ENCODE measurements at places on chromosomes 3 and 15.

GRCh38 chr3:169389211-169389924, 274.1 kb downstream of the MECOM start:
- no peak for DNase-seq

GRCh38 chr3:139318826-139319225, 25.0 kb upstream of the MRPS22 start:
- DNase-seq, result no peak

- no peak for DNase-seq
Measured at GRCh38 chr15:84603630-84604379, 3.0 kb downstream of the ZSCAN2 start.

- DNase-seq, result no peak
Measured at GRCh38 chr3:187739094-187739560, 6.1 kb downstream of the BCL6 start.

GRCh38 chr3:30349507-30349906, 256.9 kb upstream of the TGFBR2 start:
- no peak for DNase-seq

- no peak for DNase-seq
Measured at GRCh38 chr3:60979461-60980341, 271.6 kb downstream of the FHIT start.

DNA sequence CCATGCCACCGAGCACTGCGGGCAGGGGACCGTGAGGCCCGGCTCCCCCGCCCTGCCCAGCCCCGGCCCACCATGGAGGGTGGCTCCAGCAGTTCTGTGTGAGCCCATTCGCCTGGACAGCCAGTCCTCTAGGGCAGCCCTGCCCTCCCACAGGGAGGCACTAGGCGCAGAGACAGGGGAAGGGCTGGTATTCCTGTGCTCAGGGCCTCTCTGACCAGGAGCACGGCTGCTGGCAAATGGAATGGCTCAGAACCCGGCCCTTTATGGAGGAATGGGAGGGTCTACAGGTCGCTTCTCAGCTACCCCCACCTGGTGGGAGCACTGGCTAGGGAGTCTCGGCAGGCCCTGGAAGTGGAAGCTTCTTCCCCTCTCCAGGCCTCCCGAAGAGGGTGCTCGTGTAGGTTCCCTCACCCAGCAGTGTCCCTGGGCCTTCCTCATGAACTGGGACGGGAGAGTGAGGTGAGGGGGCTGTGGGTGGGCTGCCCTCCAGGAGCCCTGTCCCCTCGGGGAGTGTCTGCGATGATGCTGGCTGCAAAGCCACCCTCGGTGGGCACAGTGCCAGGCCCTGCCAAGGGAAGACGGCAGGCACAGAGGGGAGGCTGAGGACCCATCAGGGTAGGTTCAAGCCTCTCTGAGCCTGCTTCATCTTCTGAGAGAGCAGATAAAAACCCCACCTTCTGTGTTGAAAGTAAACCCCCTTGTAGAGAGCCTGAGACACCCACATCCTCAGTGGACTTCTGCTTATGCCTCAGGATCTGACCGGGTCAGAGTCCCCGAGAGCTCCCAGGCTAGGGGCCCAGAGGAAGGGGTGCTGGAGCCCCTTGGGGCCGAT, 1.5 kb downstream of the MELTF start:
- DNase-seq, result no peak

- no peak for DNase-seq
Measured at GRCh38 chr3:184750349-184751083, 38.7 kb upstream of the MAGEF1 start.

DNA sequence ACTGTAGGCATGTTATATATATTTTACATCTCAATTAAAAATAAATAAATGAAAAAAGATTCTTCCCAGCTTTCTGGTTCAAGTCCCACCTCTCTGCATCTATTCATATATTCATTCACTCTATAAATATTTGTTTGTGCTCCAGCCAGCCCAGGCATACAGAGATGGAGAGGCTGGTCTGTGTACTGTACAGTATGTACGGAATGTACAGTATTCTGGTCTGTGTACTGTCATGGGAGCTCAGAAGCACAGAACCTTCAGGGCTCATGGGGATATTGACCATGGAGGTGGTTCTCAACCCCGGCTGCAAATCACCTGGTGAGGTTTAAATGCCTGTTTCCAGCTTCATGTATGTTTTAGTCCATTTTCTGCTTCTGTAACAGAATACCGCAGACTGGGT, 13.8 kb downstream of the CORO2B start:
- DNase-seq, result no peak

DNA sequence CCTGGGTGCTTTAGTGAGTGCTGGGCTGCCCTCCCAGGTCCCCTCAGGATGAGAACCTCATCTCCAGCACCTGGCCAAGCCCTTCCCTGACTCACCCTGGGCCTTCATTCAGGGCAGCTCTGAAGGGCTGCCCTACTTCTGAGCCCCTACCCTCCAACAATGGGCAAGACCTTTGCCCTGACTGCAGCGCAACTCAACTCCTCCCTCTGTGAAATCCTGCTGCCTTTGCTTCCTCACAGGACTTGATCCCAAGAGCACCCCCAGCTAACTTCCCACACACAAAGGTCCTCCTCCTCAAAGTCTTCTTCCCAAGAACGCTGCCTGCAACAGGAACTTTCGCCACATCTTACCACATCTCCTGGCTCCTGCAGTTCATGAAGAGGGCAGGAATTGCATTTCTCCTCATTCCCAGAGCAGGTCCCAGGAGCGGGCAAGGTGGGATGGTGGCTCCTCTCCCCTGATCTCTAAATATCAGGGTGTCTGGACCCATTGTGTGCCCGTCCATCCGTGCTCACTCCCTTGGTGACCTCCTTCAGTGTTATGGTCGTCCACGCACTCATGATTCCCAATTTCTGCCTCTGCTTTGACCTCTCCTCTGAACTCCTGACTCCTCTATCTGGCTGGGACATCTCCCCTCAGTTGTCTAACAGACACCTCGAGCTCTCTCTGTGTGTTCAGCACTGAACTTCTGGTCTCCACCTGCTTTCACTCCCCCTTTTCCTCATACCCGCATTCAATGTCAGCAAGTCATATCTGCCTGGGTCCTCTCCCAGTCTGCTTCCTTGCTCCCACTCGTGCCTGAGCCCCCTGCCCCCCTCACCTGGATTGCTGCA, 4.5 kb upstream of the SSUH2 start:
- DNase-seq, result no peak

- no peak for DNase-seq
Measured at GRCh38 chr15:38638811-38639210, 74.2 kb upstream of the RASGRP1 start.

DNA sequence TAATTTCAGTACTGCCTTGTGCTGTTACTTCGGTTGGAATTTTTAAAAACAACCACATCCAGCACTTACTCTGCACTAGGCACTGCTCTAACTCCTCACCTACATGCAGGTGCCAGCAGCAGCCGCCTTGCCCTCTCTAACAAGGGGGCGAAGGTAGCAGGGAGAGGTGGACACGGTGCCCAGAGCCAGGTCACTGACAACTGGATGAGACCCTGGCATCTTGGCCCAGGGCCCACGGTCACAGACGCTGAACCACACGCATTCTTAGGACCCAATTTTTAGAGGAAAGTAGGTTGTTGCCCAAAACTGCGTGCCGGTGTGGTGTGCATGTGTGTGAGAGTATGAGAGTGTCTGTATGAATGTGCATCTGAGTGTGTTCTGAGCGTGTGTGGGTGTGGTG, 63.4 kb upstream of the GATA2 start:
- no peak for DNase-seq
